Stimulated activated naive CD4-positive, alpha-beta T cell treated with Interleukin-2 at 50 U/mL for 16 hours (primary cell): ENCODE measurements at places on chromosomes 12 and 14.

DNA sequence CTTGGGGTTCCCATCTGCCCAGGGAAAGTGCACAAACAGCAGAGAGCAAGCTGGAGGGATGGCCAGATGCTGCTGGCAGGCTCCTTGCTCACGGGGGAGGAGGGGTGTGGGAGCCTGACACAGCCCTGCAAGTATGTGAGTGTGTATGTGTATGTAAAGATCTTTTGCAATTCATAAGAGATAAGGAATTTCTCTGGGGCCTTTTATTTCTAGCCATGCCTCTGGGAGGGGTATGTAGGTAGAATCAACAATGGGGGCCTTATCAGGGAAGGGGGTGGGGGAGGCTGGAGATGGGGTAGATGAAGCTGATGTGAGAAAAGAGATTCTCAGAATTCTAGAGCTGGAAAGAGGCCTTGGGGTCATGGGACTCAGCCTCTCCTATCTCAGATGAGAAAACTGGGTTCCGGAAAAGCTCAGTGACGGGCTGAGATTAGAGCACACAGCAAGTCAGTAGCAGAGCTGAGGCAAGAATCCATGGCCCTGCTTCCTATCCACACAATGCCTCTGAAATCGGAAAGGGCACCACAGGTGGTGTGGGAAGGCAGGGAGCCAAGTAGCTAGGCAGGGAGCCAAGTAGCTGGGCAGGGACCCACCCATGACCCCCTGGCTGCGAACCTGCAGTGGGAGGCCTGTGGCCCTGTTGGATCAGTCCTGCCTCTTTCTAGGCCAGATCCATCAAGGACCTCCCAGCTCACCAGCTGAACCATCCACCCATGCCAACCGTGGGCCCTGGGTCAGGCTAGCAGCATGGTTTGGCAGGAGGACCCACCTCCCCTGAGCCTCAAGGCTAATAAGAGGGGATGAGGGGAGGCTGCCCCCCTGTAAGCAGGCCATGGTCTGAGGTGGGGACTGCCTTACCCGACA is 54.7 kb downstream of the PLEKHG3 start:
- no peak for DNase-seq

- peak; percentile 82 for DNase-seq
Observed at GRCh38 chr14:64755781-64756221, 51.6 kb downstream of the PLEKHG3 start.

DNA sequence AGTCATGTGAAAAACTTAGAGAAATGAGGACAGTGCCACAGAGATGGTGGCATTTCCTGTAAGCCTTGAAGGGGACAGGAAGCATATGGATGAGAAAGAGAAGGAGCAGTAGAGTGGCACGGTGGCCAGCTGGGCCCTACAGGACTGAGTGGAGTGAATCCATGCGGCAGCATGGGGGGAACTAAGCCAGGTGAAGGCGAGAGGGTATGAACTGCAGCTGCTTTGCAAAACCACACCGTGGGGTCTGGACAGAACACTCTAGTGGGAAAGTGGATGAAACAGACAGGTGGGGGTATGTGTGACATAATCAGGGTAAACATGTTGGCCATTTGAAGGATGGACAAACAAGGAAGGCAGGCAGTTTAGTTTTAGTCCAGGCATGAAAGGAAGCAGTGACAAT is 10.4 kb upstream of the SYCP3 start:
- no peak for DNase-seq

GRCh38 chr14:60482743-60483142 is 3.1 kb downstream of the C14orf39 start:
- no peak for DNase-seq

DNA sequence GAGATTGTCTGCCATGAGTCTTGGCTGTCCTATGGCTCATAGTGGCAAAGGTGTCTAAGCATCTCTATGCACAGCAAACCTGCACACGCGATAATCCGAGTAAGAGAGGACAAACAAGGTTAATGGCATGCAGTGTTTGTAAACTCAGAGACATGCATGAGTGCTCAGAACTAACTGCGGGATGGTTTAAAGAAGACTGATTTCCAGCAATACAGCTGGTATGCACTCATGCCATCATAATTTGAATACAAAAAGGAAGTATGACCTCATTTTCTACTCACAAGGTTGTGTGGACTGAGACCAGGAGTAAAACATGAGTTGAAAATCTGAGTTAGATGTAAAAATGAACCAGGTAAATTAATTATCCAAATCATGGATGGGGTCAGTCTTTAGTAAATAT is 16.6 kb upstream of the TCP11L2 start:
- DNase-seq: no peak

DNA sequence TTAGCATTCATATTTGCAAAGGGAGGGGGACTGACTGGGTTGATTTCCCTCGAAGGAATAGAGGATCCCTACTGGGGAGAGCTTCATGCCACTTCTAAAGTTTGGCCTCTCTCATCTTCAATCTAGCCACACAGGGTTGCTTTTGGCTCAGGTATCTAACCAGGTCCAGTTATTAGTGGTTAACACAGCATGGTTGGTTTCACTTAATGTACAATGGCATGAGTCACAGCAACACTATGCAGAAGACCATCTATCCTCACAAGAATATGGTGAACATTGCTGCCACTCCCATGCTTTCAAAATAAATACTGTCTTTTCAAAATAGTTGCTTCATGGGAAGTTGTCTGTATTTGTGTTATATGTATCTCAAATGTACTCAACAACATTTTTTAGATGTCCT is 6.6 kb upstream of the RAB3IP start:
- no peak for DNase-seq

DNA sequence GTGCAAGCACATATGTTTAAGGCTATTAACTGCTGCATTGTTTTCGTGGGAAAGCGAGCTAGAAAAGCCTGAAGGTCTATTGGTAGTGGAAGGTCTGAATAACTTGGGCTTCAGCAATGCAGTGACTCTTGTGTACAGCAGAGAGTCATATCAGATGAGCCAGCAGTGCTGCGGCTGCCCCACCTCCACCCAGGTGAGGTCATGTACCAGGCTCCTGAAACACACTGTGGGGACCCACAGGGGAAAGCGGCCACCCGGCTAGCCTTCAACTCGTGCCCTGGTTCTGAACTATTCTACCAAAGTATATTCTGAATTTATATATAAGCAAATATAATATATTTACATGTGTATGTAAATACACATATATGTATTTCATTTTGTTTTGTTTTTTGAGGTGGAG is 12.7 kb upstream of the RAN start:
- DNase-seq: no peak

GRCh38 chr14:83707056-83707455 is 1822.9 kb upstream of the FLRT2 start:
- no peak for DNase-seq

DNA sequence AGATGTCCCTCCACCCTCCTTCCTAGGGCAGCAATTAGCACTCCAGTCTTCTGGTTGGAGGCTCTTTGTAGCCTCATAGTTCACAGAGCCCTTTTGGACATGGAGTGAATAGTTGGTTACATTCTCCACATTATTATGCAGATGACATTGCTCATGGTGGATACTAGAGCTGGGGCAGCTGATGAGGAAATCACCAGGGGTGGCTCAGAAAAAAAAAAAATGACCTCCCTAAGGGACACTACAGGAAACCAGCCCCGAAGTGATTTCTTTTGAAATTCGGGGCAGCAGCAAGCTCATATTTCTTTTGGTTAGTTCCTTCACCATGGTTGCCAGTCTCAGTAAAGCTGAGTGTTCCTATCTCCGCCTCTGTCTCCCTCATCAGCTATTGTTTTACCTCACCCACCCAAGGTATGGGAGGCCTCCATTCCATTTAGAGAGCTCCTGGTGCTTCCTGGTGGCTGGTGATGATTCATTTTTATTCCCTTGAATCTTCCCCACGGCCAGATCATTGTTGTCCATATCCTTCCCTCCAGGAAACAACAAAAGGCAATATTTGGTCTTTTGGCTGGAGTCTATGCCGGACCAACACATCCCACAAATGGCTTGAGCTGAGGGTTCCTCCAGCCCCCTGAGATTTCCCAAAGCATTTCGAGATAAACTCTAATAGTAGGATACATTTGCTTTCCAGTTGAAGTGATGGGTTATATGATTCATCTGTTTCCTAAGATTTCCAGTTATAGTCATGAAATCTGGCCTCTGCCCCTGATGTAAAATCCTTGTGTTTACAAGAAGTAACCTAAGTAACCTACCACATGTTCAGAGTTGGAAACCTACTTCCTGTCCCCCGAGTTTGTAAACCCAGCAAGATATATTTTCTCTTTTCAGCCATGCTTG is 56.2 kb upstream of the NID2 start:
- DNase-seq: no peak

DNA sequence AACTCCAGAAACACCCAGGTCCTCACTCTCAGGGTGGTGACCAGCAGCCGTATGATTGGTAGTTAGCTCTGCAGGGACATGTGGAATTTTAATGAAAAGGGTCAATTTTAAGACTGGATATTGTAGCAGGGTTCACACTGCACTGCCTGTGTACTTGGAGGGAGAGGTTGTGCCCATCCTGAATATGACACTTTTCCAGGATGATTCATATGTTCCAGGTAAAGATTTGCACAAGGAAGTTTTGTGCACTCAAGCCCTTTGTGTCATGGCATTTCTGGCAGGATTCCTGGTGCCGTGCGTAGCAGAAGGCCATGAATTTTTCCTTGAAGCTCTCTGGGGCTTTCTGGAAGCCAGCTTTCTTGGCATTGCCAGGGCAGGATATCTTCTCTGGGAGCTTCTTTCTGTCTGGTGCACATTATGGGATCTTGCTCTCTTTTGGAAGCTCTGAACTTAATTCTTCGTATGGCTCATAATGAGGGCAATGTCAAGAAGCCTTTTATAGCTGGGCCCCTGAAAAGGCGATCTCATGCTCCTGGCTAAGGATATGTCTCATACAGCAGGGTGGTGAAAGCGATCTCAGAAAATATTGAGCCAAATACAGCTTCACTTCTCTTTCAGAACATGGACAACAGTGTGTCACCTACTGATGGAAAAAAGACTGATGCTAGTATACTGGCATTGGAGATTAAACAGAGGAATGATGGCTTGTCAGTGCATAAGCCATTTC is 1133.9 kb downstream of the AACS start:
- no peak for DNase-seq
